ENCODE measurements at places on chromosomes 1 and 21.
A peak's percentile ranks its signal among the peaks of the same experiment; 100 is the strongest.

DNA sequence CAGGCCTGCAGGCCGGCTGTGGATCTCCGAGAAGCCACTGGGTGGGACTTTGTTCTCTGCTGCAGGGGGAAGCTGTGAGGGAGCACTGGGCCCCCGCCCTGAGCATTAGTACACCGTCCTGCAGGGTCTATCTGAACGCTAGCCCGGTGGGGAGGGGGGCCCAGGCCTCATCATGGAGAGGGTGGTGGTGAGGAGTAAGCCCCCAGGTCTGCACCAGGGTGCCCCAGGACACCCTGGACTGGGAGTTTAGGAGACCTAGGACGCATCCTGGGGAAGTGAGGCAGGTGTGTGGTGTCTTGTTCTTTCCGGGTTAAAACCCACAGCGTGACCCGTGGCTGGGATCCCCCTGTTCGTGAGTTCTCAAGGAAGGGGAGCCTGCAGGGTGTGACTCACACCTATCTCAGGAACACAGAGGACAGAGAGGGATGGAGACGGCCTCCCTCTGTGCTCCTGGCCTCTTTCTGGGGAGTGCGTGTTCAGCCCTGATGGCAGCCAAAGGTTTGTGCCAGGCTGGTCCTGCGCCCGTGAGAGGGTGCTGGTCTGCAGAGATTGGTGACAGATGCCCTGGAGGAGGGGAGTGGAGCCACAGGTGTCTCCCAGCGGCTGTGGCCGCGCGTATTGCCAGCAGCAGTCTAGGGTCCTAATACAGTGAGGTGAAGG lies 44.8 kb downstream of the AGPAT3 start:
- no peak for DNase-seq

- no peak for DNase-seq
Measured at GRCh38 chr1:67001682-67002425, 52.1 kb downstream of the SLC35D1 start.

DNA sequence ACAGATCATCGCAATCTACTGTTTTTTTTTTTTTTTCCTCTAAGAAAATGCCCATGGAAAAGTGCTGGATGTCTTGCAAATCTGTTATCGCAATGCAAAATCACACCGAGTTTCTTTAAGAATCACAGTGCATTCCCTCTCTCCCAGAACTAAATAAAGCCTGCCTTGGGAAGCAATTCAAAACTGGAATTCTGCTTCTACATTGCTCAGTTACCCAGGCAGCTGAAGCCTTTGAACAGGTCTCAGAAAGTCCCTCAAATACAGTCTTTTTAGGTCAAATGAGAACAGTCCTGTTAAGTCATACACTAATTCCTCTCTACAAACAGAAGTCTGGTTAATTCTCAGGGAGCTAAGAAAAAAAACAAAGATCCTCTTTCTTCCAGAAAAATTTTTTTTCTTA lies 46.3 kb downstream of the SLC30A10 start:
- DNase-seq, result no peak

- no peak for DNase-seq
Measured at GRCh38 chr1:243903895-243904294, 53.9 kb upstream of the AKT3 start.

- peak; percentile 17 for DNase-seq
Measured at GRCh38 chr1:110412576-110412975, 5.1 kb upstream of the LAMTOR5 start.

- DNase-seq, result no peak
Measured at GRCh38 chr1:225896494-225896893, 7.5 kb upstream of the LEFTY1 start.

- DNase-seq, result no peak
Measured at GRCh38 chr1:238115852-238116251, 225.1 kb upstream of the ZP4 start.

- DNase-seq, result no peak
Measured at GRCh38 chr21:42150474-42151085, 68.4 kb upstream of the ABCG1 start.

DNA sequence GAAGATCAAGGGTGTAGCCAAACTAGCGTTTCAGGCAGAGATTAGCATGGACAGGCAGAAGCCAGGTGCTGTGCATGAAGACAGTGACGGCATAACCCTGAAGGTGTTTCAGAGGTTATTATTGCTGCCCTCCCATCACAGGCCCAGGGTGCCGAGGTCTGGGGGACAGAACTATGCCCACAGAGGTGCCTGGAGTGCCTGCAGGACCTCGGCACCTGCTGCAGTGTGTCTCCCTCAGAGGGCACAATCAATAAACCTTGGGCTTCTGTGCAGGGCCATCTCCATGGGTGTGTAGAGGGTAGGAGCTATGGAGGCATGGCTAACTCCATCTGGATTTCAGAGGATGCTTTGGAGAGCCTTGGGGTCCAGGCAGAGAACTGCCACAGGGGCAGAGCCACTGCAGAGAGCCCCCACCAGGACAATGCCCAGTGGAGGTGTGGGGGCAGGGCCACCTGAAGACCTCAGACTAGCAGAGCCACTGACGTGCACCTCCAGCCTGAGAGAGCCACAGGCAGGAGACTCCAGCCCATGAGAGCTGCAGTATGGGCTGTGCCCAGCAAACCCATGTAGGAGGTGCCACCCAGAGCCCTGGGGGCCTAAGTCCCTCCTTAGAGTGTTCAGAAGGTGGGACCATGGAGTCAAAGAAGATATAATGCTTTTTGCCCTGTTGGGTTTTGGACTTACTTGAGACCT lies 5.7 kb upstream of the ABCG1 start:
- no peak for DNase-seq

- no peak for DNase-seq
Measured at GRCh38 chr1:176073524-176074157, 133.4 kb downstream of the COP1 start.

GRCh38 chr1:182739545-182739944 lies 50.0 kb upstream of the NPL start:
- DNase-seq, result no peak

- DNase-seq, result no peak
Measured at GRCh38 chr1:87305151-87305550, 23.5 kb upstream of the LMO4 start.

- DNase-seq, result no peak
Measured at GRCh38 chr1:160164121-160164520, 12.7 kb downstream of the ATP1A4 start.

- no peak for DNase-seq
Measured at GRCh38 chr1:50156241-50157010, 47.7 kb downstream of the ELAVL4 start.

GRCh38 chr1:225834417-225835329 lies 24.7 kb downstream of the EPHX1 start:
- no peak for DNase-seq

GRCh38 chr1:55781944-55782482 lies 566.8 kb upstream of the USP24 start:
- no peak for DNase-seq

GRCh38 chr1:47872886-47873285 lies 124.3 kb downstream of the TRABD2B start:
- DNase-seq, result no peak

DNA sequence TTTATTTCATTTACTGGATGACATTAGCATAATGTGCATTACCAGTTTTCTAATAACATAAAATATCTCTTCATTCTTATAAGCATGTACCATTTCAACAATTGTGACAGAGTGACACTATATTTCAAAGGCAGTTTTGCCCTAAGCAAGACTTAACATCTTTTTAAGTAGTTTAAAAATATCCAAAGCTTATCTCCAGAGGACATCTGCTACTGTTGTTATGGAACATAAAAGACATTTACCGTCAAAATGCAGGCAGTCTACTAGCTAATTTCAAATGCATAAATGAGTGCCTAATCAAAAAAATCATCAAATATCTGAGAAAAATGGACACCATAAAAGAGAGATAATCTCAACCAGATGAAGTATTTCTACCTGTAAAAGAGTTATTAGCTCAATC lies 782.4 kb upstream of the BRINP3 start:
- DNase-seq, result no peak

DNA sequence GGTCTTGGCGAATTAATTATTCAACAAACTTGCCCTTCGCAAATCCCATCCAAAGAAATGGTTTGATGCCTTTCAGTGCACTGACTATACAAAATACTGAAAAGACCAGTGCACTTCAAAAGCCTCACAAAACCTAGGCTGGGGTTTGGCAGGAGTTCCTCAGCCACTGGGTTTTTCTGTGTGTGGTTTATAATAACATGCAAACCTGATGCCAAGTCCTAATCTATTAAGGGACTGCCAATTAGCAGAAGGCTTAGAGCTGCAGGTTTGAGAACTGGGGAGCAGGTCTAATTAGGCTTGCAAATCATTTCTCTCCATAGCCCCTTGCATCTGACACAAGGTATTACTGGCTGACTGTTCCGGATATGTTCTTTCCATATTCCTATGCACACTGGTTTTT lies 27.7 kb downstream of the PLPP3 start:
- no peak for DNase-seq

- DNase-seq, result no peak
Measured at GRCh38 chr1:185534801-185535200, 199.4 kb upstream of the HMCN1 start.

GRCh38 chr1:96039910-96040309 lies 681.7 kb upstream of the PTBP2 start:
- no peak for DNase-seq

GRCh38 chr1:201361652-201362504 lies 15.6 kb downstream of the TNNT2 start:
- no peak for DNase-seq

DNA sequence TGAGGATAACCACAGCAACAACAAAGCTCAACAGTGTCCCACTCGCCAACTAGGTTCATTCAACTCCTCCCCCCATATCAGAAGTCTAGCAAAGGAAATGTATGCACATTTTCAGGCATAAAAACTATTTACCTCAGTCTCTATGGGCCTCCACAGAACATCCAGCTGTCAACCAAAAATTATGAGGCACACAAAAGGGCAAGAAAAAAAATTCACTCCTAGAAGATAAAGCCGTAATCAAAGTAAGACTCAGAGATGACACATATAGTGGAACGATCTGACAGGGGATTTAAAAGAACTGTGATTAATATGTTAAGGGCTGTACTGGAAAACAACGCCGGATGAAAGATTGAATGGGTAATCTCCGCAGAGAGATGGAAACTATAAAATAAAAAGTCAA lies 158.7 kb downstream of the NTPCR start:
- no peak for DNase-seq

DNA sequence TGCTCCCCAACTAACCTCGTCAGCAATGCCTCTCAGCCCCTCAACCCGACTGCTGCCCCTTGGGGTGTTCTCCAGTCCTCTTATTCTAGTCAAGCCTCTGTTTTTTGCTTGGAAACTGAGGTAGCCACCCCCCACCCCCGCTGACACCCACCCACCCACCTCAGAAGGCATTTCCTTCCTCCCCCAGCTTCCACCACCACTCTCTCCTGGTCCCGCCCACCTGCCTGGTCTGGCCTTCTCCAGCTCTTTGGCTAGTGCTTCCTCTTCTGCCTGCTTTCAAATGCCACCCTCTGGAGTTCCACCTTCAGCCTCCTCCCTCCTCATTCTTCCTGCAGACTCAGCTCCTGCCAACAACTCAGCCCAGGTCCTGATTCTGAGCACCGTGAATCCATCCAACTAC lies 35.3 kb downstream of the OLFML2B start:
- no peak for DNase-seq

DNA sequence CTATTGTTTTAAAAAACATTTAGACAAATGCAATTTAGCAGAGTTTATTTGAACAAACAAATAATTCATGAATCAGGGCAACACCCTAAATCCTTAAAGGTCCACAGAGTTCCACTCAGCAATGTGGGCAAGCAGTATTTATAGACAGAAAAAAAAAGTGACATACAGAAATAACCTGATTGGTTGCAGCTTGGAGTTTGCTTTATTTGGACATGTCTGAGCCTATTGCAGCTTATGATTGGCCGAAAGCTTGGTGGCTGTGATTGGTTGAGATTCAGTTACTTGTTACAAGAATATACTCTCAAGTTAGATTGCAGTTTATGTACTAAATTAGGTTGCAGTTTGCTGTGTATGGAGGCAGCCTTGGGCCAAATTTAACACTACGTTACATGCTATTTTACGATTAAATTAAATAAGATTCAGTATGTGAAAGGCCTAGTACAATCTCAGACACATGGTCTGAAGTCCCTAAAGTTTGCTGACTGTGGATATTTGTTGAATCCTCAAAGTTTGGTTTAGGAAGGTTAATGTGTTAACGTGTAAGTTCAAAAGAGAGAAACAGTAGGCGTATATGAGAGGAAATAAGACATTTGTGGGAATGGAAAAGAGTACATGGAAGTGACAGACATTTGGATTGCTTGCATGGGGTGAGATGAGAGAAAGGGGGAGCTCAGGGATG lies 6.9 kb upstream of the CAMSAP2 start:
- no peak for DNase-seq

DNA sequence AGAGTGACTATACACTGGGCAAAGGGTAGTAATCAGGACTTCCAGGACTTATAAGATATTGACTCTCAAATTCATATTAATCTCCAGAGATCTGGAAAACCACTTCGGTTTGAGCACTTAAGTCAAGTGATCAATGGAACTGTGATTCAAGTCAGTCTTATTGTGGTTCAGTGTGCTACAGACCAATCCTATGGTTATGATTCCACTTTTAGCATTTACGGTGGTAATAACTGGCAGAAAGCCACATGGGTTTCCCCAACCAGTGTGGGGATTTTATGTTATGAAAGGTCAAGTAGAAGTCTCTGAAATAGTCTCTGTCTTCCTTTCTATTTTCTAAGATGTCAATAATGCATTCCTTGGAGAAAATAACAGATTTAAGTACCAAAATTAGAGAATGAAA lies 151.3 kb upstream of the NEGR1 start:
- DNase-seq, result no peak

DNA sequence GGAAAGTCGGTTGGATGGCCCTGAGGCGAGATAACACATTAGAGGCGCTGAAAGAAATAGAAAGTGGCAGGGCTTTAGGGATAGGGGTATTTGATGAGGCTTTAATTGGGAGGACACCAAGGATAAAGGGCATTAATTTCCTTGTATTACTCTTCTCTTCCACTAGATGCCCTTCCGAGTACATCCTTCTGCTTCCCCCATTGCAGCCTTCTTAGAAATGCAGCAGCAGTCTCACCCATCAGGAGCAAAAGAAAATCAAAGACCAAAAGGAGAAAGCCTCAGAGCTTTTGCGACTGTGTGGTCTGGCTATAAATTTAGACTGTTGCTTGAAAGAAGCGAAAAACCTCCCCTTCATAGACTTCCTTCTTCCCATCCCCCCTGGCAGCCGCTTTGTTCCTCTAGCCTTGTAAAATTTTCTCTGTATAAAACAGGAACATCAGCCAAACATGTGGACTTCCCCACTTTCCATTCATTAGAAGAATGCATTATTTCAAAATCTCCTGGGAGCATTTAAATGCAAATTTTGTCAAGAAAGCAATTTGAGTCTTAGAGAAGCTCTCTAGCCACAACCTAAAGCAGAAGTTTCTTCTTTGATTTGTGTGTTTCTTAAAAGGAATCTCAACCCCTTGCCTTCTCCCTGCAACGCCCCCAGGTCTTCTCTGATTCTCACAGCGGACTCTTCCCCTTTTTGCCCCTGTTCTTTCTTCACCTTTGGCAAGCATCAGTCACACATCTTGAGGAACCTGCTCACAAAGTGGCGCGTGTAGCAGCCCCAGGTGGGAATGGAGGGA lies 76.6 kb downstream of the NDUFS5 start:
- no peak for DNase-seq
